Fibroblast of gingiva (primary cell): ENCODE measurements at places on chromosomes 2 and 18.

DNA sequence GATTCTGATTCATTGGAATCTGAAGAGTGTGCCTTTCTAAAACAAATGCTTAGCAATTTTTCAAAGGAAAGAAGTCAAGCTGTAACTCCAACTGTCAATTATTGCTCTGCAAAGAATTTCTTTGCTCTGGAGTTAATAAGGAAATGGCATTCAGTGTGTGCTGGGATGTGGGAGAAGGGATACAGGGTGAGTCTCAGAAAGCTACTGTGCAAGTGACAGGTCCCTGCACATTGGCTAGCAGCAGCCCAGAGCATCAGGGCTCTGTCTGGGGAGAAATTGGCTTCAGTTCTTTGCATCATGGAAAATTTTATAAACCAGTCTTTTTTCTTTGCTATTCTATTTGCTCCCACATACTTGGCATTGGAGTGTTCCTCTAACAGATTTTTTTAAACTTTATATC is 1.1 kb upstream of the SYT4 start:
- no peak for DNase-seq

GRCh38 chr2:24163601-24164000 is 11.3 kb upstream of the FAM228A start:
- no peak for DNase-seq

DNA sequence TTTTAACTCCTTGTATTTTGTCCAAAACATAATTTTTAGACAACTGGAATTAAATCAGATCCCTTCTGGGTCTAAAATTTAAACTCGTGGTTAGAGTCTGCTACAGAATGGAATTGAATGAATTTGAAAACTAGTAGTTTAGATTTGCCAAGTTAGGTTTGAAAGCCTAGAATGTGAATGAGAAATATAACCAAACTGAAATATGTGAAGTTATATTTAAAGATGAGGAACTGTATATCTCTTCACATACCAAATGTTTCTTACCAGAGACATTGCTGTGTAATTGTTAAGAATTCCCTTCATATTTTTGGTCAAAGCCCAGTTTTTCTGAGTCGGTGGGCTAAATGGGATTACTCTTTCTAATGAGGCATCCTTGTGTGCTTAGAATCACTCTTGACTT is 74.2 kb downstream of the LPIN1 start:
- no peak for DNase-seq

GRCh38 chr2:143903172-143903856 is 616.6 kb downstream of the ZEB2 start:
- DNase-seq, result peak; percentile 16

- DNase-seq, result no peak
Measured at GRCh38 chr2:105365206-105365605, 27.9 kb downstream of the C2orf49 start.

DNA sequence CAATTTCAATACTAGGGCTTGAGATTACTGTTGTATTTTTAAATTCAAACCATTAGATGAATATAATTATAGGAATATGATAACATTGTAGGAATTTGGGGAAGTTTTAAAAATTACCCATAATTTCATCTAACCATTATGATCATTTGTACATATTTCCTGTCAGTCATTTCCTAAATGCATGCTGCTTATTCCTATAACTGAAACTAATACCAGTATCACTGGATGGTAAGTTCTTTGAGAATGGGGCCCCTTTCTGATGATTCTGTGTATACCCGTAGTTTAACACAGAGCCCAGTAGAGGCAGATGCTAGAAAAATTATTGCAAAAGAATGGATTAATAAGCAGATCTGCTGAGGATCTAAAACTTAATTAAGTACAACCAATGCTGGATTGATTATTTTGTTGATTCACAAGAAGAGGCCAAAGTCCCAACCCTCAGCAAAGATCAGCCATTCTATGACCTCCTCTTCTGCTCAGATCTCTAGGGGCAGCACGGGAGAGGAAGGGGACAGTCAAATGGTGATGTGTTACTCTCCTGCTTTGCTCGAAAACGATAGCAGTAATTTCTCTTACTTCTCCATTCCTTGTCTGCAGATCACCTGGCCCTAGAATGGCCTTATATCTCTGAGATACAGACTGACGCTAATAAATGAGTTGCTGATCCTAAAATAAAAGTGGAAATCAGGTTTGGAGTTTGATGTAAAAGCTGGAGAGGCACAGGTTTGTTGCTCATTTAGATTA is 69.5 kb upstream of the PELI1 start:
- no peak for DNase-seq

DNA sequence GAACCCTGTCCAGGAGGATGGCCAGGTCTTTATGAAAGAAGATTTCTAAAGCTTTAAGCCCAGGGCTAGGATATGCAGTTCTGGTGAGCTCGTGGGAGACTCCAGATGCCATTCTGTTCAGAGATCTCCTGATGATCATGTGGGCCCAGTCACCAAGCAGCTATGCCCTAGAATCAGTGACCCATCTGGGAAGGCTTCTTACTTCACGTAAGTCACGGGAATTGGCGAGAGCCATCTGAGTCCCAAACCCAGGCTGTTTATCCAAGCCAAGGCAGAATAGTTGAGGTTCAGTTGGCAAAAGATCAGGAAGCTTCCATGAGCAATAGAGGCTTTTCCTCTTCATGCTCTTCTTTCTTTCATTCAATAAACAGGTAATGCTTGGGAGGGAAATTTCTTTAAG is 23.9 kb downstream of the ANTXR1 start:
- DNase-seq, result peak; percentile 36

GRCh38 chr2:236674238-236674637 is 104.6 kb downstream of the ACKR3 start:
- no peak for DNase-seq

DNA sequence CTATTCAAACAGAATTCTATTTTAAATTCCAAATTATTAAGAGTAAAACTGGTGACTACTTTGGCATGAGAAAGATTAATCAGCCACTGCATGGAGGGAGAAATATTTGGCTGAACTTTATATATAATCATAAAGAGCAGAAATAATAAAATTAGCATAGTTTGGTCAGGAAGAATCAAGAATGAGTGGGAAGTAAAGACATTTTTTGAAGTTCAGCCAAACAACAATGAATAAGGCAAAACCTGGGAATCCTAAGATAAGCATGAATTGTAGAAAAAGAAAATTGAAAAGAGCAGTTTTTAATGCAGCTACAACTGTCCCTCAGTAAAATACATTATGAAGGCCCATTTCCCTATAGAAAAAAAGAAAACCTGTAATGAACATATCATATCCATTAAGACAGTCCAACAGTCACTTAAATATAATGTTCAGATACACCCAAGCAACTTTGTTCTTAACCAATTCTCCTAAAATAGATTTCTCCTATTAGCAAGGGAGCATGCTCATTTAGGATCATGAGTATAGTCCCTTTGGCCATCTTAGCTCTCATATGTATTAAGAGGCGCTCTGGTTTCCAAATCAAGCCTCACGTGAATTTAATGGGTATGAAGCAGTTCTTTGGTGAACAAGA is 6.5 kb downstream of the TMEM17 start:
- no peak for DNase-seq
